HFF-Myc (cell line): ENCODE measurements at places on chromosomes 5 and 9.

DNA sequence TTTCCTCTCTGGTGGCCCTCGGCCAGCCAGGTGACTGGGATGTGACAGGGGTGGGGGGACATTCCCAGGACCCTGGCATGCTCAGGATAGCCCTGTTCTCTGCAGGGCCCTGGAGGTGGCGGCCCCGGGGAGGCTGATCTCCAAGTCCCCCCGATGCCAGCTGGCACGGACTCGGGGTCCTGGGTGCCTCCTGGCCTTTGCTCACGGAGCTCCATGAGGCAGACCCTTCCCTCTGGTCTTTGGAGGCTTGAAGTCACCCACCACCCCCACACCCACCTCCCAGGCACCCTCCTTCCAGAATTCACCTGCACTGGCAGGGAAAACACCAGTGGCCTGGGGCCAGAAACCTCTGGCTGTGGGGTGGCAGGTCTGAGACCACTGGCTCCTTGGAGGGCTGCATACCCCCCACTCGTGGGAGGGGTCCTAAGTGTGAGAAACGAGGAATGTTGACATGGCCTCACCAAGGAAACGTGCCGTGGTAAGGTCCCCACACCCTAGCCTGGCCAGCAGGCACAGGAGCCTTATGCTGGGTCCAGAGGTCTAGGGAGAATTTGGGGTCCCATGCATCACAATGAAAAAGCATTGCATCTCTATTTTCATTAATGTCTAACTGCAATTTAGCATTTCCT is 130.8 kb upstream of the FAM120A start:
- no peak for DNase-seq

GRCh38 chr9:115035841-115036612 is 81.9 kb downstream of the TNC start:
- DNase-seq, result no peak

DNA sequence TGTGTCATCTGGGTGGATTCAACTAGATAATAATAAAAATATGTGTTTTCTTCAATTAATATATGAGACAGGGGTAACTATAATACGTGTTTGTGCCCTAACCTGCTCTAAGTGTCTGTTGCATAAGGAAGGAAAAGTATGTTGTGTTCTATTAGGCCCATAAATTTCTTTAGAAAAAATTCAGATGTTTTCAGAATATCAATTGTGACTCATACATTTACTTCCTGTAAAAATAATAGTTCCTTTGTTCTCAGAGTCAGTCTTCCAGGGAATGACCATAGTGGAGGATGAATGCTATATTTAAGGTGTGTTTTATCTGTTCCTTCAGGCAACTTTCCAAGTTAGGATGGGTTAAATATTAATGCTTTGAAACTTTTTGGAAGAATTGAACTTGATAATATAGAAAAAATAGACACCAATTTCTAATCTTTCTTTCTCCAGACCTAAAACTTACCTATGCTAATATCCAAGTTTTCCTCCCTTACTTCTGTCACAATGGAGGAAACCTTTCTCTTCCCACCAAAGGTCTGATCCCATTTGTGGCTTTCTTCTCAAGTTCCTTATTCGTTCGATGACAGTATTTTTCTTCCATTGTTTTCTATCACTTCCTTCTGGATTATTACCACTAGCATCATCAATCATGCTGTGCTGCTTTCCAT is 49.9 kb downstream of the ISL1 start:
- no peak for DNase-seq

GRCh38 chr5:81147886-81148571 is 85.1 kb upstream of the CKMT2 start:
- no peak for DNase-seq

DNA sequence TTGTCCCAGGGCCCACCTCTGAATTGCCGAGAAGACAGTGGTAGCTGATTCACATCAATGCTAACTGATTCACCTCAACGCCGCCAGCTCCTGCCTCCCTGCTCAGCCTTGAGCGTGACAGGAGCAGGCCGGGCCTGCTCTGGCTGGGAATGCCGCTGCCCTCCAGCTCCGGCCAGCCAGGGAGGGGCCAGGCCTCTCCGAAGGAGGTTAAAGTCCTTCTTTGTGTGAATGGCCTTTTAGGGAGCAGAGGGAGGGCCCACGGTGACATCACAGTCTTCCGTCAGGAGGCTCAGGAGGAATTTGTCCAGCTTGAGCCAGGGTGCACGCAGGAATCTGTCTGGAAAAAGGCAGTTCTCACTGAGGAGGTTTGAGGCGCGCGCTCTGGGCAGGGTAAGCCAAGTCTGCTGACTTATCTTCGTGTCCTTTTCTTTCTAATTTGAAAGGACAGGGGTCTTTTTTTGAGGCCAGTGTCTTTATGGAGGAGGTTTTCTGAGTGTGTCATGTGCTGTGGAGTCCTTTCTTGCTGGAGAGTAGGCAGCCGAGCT is 82.7 kb downstream of the C9orf152 start:
- DNase-seq, result no peak

GRCh38 chr9:33178972-33179697 is 12.0 kb upstream of the B4GALT1 start:
- no peak for DNase-seq

- no peak for DNase-seq
Measured at GRCh38 chr9:133733796-133734533, 4.2 kb downstream of the SARDH start.

DNA sequence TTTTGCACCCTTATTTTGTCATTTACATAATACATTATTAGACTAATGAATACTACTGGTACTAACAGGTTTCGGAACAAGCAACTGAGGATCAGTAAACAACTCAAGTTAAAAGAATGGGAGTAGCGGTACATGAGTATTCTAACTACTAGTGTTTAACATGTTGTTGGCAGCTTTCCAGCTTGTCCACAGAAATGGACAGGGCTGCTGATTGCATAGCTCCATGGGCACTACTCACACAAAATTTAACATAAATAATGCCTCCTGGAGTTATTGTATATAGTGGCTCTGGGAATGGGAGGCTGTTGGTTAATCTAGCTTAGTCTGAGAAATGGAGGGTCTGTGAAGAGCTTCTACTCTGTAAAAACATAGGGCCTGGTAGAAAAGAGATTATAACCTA is 6.7 kb downstream of the NCBP1 start:
- no peak for DNase-seq

DNA sequence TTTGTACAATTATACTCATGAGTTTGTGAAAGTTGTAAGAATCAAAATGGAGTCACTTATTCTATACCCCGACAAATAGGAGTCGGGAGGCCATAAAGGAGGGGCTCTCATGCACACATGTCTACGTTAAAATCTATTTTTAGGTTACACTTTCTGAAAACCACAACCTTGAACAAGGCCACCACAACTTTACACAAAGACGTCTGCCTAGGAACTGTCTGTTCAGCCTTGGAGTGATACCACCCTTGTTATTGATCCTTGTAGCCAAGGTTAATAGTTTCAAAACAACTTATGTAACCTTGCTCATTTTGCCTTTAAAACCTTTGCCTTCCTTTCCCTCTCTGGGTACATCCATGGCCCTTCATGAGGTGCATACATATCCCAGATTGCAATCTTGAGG is 4.1 kb upstream of the NDFIP1 start:
- no peak for DNase-seq

GRCh38 chr5:101534491-101535110 is 631.5 kb upstream of the ST8SIA4 start:
- DNase-seq, result no peak

GRCh38 chr5:80854583-80854982 is 105.6 kb upstream of the RASGRF2 start:
- no peak for DNase-seq

- DNase-seq, result no peak
Measured at GRCh38 chr5:169307646-169308045, 6.7 kb upstream of the SLIT3 start.

- DNase-seq, result no peak
Measured at GRCh38 chr5:137375741-137376526, 123.2 kb downstream of the SPOCK1 start.

GRCh38 chr5:76606701-76607100 is 16.5 kb downstream of the F2RL2 start:
- DNase-seq, result no peak

DNA sequence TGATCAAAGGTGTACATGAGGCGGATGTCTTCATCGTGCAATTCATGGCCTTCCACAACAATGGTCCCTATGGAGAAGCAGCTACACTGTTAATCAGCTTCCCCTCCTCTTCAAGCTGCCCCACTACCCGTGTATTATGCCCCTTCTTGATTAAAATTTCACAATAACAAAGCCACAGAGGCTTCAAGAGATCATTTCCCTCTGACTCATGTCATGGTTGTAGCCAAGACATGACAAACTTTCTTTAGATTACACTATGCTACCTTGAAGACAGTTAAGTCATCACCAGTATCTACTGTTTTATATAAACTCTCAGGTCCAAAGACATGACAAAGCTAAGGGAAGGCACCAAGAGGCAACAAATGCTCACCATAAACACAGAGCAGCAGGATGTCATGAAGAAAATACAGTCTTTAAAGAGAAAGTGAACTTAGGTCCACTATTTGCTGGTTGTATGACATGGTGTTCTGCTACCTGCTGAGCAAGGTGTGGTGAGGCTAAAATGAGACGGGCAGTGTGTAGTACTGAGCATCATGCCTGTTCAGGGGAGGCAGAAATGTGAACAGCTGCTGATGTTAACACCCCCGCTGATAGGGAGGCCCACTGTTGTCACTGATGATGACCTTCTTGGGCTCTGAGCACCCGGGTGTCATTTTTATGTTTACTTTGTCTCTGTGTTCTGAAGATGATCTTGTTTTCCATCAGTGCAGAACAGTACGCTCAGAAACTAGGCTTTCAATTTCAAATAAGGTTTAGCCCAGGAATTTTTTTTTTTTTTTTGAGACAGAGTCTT is 48.3 kb downstream of the IARS1 start:
- DNase-seq, result no peak

DNA sequence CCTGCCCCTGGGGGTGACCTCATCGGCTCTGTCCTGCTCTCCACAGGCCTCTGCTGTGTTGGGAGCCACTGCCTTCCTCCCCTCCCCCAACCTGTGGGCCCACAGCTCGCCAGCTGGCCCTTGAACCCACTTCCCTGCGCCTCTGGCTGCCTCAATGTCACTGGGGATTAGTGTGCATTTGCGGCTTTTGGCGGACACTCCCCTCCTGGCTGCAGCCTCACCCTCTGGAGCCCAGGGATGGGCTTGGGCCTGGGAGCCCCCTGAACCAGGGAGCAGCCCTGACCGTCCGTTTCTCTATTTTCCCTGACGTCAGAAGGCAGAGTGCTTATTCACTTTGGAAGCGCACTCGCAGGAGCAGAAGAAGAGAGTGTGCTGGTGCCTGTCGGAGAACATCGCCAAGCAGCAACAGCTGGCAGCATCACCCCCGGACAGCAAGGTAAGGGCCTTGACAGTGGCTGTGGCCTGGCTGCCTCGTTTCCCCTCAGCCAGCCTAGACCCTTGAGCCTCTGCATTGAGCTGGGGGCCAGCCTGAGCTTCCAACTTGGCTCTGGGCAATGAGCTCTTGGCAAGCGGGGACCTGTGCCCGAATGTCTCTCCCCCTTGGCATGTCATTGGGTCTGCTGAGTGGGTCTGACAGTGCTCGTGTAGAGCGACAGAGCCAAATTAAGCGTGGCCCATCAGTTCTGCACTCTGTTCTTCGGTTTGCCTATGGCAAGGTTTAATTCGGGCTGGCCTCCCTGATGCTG is 73.1 kb downstream of the RGS3 start:
- no peak for DNase-seq

DNA sequence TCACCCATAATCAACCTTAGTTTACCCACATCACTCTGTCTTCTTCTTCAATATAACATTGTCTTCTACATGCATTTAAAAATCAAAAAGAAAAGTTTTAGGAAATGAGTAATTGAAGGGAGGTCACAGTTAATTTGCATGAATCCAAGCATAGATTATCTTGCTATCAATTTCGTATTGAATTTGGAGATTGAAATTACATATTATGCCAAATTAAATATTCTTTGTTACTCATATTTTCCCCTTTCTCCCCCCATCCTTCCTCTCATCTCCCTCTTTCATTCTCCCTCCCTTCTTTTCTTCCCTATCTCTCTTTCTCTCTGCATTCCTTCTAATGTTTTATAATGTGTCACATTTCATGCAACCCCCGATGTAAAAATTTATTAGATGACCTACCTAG is 303.3 kb downstream of the FBXL7 start:
- no peak for DNase-seq

- DNase-seq, result peak; percentile 73
Measured at GRCh38 chr9:32378496-32378895, 5.9 kb upstream of the ACO1 start.

GRCh38 chr5:111636736-111637135 is 120.3 kb downstream of the NREP start:
- no peak for DNase-seq

- no peak for DNase-seq
Measured at GRCh38 chr9:87567001-87567400, 69.3 kb downstream of the DAPK1 start.

DNA sequence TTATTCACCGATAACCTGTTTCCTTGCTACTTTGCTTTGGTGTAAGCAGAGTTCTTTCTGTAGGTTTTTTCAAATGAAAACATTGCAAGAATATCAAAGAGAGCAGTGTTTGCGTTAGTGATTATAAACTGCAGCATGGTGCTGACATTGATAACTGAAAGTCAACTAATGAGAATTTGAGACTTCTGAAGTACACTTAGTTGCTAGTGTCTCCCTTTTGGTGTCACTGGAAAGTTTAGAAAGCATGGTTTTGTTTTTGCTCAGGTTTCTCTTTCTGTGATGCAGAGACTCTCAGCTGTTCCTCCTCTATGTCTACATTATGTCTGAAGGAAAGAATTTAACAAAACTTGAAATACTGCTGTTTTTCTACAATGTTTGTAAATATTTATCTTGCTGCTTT is 80.2 kb upstream of the ZNF169 start:
- no peak for DNase-seq

DNA sequence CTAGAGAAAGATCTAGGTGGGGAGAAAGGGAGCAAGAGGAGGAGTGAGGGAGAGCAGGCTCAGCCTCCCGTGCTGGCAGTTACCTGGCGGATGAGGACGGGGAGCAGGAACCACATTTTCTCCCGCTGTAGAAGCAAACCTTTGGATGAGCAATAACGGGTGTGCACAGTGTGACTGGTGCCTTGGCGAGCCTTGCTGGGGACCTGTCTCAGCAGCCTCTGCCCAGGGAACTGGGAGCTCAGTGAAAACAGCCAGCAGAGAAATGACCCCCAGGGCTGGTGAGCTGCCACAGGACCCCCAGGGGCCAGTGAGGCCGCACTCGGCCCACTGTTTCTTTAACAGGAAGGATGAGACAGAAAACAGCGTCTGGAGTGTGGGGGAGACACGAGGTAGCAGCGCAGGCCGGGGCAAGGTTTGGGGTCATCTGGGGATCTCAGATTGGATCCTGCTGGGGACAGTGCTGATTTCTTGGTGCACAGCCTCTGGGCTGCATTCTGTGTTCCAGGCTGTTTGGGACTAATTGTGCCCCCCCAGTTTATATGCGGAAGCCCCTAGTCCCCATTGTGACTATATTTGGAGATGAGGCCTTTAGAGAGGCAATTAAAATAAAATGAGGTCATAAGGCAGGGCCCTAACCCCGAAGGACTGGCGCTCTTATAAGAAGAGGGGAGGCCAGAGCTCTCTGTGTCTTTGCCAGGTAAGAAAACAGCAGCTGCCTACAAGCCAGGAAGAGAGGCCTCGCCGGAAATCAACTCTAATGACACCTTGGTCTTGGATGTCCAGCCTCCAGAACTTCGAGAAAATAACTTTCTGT is 118.8 kb upstream of the PHYKPL start:
- no peak for DNase-seq
